LoVo (cell line): ENCODE measurements at places on chromosomes 13 and 19.

DNA sequence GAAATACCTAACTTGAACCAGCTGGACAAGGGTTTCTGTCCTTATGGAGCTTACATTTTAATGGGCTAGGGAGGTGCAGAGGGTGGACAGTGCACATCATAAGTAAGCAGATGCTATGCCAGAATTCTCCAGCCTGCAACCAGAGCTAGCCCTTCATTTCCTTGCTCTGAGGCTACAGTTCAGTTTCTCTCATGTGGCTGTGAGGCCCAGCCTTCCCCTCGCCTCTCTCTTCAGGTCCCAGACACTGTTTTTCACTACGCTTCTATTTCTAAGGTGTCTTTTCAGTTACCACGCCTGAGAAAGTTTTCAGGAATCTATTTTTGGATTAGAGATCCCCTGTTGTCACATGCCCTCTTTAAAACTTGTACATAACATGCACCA is 141.9 kb downstream of the PCCA start:
- DNase-seq: no peak

DNA sequence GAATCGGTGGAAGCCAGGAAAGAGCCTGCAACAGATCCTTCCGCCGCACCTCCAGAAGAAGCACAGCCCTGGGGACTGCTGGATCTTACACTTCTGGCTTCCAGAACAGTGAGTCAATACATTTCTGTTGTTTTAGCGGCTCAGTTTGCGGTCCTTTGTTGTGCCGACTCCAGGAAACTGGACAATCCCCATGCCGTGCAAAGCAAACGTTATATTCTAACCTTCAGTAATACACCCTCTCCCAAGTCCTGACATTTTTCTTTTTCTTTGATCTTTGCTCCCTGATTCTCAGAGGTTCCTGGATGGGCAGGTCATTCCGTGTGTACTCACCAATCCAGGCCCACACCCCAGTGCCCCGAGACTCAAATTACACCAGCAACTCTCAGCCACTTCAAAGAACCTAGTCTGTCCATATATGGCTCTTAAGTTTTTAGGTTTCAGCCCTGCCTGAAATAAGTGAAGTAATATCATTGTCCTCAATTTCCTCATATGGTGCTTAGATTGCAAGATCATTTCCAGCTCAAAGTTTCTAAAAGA is 387.1 kb upstream of the SGCG start:
- peak; percentile 83 for DNase-seq

DNA sequence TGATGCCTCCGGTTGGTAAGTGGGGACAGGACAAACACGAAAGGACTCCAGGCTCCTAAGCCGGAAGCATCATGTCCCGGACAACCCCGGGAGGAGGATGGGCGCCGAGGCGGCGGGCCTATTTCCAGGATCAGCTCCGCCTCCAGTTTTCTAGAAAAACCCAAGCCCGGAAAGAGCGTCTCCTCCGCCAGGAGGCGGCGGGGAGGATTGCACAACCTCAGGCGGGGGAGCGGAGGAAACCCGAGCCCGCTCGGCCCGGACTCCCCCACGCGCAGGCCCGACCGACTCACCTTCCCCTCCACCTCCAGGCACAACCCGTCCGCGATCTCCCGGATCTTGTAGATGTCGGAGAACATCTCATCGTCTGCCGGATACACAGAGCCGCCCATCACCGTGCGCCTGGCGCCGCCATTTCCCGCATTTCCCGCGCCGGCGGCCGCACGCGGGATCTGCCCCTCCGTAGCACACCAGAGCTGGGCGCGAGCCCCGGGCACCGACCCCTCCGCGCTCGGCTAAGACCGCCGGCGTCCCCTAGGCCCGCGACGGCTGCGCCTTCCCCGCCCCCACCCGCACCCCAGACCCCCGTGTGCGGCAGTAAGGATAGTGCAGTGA is 455 bp downstream of the TPT1 start:
- DNase-seq: peak; percentile 81

DNA sequence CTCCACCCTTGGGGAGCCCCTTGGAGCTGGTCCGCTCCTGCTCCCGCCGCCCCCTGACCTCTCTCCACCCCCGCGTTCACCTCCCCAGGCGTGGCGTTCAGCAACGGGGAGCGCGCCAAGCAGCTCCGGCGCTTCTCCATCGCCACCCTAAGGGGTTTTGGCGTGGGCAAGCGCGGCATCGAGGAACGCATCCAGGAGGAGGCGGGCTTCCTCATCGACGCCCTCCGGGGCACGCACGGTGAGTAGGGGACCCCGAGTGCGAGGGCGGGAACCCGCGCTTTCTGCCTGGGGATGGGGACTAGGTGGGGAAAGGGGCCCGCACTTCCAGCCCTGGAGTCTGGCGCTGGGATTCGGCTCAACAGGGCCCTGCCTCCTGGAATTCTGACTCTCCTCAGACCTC is 1.7 kb downstream of the CYP2A13 start:
- no peak for DNase-seq

- DNase-seq: no peak
Observed at GRCh38 chr19:38049105-38049649, 142.2 kb downstream of the SIPA1L3 start.

DNA sequence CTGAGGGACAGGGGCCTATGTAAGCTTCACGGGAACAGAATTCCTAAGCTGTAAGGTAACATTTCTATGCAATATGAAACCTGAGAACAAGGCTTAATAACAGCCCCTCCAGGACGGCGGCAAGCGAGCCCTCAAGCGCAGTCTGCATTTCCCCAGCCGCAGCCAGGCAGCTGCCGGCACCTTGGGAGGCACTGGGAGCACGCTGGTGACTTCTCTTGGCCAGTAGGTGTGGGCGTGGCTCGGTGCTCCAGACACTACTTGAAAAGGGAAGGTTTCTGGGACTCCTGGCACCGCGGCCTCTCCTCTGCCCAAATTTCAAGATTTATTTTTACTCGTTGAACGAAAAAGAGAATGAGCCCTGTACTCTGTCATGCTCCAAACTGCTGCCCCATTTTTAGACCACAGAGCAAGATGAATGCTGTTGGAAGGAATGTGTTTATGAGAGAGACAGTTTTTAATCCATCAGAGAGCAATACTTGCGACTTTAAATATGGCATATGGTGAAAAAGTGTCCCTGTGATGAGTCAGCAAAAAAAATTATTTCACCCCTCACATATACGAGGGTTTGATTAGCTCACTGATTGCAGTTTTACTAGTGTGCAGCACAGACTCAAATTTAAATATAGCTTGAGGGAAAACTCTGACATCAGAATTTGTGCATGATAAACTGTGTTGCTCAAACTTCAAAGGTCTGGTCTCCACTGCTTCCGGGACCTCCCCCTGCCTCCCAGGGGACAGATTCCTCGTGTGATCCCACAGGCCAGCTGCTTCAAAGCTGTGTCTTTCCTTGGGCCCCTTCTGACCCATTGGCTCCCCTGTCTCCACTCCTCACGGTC is 81.2 kb downstream of the COL4A2 start:
- DNase-seq: no peak

DNA sequence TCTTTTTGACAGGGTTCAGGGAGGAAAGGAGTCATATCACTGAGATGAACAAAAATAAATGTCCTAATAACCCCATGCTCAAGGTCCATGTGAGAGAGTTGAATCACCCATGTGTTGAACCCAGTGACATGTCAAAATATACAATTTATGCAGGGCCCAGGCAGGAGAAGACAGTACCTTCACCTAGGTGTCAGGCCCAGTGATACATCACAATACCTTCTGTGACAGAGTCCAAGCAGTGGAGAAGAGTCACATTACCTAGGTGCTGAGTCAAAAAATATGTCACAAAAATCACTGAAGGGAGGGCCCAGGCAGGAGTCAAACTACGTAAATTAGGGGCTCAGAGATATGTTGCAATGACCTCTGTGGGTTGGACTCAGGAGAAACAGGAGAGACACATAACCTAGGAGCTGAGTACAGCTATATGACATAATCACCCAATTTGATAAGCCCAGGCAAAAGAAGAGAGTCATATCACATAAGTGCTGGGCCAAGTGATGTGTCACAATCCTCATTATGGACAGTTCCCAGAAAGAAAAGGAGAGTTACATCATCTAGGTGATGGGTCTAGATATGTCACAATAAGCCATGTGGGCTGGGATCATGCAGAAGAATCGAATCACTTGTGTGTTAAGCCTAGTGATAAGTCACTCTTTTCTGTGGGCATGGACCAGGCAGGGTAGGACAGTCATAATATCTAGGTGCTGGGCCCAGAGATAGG is 13.8 kb upstream of the ZNF724 start:
- DNase-seq: no peak

GRCh38 chr19:41500443-41500842 is 57.5 kb downstream of the ERICH4 start:
- no peak for DNase-seq

GRCh38 chr13:62387647-62388046 is 972.0 kb upstream of the PCDH20 start:
- DNase-seq: no peak

DNA sequence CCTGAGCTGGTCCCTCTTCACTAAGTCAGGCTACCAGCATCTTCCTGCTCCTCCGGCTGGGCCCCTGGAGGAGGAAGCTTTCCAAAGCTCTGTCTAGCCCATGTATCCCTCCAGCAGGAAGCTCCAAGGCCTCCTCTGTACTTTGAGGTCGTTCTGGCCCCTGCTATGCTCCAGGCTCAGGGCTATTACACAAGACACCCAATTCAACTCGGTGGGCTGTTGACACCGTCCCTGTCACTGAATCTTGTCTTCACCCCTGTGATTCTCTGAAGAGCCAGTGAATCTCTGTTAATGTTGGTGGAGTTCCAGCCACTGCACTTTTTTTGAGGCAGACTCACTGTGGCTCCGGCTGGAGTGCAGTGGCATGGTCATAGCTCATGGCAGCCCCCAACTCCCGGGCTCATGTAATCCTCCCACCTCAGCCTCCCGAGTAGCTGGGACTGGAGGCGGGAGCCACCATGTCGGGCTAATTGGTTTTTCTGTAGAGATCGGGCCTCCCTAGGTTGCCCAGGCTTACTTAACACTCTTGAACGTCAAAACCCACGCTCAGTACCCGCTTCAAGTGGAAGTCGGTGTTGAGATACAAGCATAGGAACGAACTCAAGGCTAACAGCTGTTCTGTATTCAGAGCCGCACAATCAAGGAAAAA is 512 bp upstream of the REX1BD start:
- DNase-seq: no peak

- DNase-seq: no peak
Observed at GRCh38 chr19:46886546-46887239, 25.9 kb downstream of the ARHGAP35 start.

- DNase-seq: no peak
Observed at GRCh38 chr19:13906910-13907309, 909 bp downstream of the CC2D1A start.

DNA sequence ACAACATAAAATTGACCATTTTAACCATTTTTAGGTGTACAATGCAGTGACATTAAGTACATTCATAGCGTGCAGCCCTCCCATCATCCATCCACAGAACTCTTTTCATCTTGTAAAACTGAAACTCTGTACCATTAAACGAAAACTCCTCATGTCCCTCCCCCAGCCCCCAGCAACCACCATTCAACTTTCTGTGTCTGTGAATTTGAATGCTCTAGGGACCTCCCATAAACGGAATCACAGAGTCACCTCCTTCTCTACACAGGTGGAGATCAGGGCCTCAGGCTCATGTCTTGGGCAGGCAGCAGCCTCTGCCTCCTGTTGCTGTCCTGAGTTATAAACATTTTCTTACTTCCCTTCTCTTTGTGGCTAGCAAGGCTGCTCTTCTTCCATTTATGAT is 7.3 kb upstream of the CCNE1 start:
- no peak for DNase-seq

DNA sequence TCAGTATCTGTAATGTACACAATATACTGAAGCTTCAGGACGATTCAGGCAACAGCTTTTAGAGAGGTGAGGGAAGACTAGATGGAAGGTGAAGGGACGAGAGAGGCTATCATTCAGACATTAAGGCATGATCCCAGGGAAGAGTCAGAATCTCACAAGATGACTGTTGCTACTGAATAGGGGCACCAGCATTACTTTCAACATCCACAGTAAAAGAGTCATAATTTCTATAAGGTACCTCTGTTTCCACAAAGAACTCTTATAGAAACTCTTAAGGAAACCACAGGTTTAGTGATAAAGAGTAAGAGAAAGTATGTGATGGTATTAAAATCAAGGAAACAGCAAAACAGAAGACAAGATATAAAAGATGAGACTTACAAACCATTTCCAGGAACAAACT is 23.0 kb downstream of the LCP1 start:
- no peak for DNase-seq

GRCh38 chr13:31843044-31843443 is 103.7 kb downstream of the RXFP2 start:
- no peak for DNase-seq

GRCh38 chr13:100176801-100177400 is 88.0 kb downstream of the PCCA start:
- DNase-seq: no peak

GRCh38 chr13:112955271-112955937 is 13.6 kb upstream of the MCF2L start:
- no peak for DNase-seq

DNA sequence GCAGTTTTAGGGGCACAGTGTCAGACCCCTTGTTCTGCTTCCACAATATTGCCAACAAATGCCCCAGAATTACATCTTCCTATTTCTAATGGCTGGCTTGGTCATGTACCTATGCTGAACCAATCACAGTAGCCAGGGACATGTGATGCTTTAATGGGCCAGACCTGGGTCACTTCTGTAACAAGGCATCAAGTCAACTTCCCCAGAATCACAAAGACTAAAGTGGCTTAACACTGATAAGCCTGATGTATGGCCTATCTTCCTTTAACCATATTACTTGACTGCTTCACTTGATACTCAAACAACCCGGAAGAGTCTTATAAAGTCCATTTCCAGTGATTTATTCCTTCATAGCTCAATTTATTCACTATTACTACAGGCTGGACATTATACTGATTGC is 19.6 kb downstream of the LNX2 start:
- DNase-seq: no peak

- no peak for DNase-seq
Observed at GRCh38 chr13:97239943-97240787, 18.0 kb downstream of the MBNL2 start.

- no peak for DNase-seq
Observed at GRCh38 chr19:33114312-33114711, 17.6 kb upstream of the WDR88 start.

DNA sequence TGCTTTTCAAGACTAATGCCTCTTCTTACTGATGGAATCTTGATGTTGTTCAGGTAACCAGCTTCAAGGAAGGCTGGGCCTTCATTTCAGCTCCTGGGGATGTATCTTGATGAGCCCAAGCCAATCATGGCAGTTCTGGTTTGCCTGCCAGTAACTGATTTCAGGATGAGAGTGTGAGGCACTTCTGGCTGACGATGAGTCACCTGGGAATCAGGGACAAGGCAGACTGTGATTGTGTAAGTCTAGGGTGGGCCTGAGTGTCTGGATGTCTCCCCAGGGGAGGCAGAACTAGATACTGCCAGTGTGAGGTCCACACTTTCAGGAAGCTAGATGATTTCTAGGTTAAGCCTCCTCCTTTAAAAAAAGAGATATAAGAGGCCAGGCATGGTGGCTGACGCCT is 77.3 kb upstream of the KL start:
- no peak for DNase-seq

- DNase-seq: no peak
Observed at GRCh38 chr19:13872695-13873389, 4.1 kb upstream of the NANOS3 start.

GRCh38 chr19:45351401-45351952 is 10.9 kb downstream of the KLC3 start:
- no peak for DNase-seq
